ENCODE measurements at places on chromosomes 5 and 9. TPM values are rescaled to one million over a fixed set of nuclear protein-coding genes. Genes with fewer than 3 reads are reported as not detected.

- H3K4me1 ChIP-seq = no peaks in the 10 kb centered on the region
- no peaks in the 10 kb centered on the region for H3K27me3 ChIP-seq
- no peak overlapping the region for H3K4me3 ChIP-seq
- no peak for DNase-seq
- H3K27ac ChIP-seq = no peak overlapping the region
Observed at GRCh38 chr5:37120270-37120669, 128.9 kb downstream of the CPLANE1 start.

GRCh38 chr5:38442247-38442573, 114.2 kb downstream of the LIFR start:
- H3K27me3 ChIP-seq = peaks cover 4% of the 10 kb centered on the region
- H3K27ac ChIP-seq = no peak overlapping the region
- H3K4me3 ChIP-seq = no peak overlapping the region
- no peaks in the 10 kb centered on the region for H3K36me3 ChIP-seq

DNA sequence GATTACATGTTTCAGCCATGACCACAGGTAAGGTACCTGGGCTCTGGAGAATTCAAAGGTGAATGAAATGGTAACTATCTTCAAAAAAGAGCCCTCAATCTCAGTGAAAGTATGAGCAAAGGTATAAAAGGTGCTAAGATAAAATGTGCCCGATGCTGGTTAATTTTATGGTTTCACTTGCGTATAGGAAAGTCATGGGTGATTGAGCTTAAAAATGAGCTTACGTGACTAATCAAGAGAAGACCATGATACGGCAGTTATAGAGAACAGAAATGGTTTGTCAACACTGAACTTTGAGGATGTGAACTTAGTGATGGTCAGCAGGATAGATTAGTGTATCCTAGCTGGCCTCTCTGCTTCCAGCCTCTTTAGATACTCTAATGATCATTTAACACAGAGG, 320.1 kb downstream of the DEPDC1B start:
- H3K36me3 ChIP-seq = no peaks in the 10 kb centered on the region
- H3K4me3 ChIP-seq = no peak overlapping the region
- no peaks in the 10 kb centered on the region for H3K27me3 ChIP-seq
- no peaks in the 10 kb centered on the region for H3K4me1 ChIP-seq
- no peak for DNase-seq

DNA sequence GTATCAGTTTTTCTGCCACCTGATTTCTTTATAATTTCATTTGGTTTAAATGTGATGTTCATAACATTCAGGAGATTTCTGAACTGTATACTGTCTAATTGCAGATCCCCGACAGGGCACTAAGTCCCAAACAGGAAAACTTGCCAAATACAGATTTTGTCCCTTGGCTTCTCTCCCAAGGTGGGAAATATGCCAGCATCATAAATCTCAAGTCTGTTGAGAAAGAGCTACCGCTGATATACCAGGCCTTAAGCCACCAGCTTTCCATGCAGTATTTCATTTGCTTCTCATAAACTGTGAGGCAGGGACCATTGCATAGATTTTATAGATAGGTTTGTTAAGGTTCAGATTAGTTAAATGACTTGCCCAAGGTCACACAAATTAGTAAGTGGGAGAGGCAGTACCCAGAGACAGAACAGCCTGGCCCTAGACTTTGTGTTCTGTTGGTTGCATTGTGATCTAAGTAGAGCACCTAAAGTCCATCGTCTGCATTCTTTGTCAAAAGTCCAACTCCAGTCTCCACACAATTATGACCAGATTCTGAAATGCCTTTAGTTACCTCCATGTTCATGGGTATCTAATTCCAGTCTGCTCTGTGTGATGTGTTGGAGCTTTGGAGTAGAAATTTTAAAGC, 16.2 kb downstream of the GPR21 start:
- H3K27me3 ChIP-seq = no peaks in the 10 kb centered on the region
- H3K4me1 ChIP-seq = no peaks in the 10 kb centered on the region
- peaks cover 8% of the 10 kb centered on the region for H3K36me3 ChIP-seq
- no peak for DNase-seq

- no peaks in the 10 kb centered on the region for H3K36me3 ChIP-seq
- no peak overlapping the region for H3K4me3 ChIP-seq
- H3K27me3 ChIP-seq = no peaks in the 10 kb centered on the region
Observed at GRCh38 chr9:72912476-72913381, 40.1 kb downstream of the ALDH1A1 start.

DNA sequence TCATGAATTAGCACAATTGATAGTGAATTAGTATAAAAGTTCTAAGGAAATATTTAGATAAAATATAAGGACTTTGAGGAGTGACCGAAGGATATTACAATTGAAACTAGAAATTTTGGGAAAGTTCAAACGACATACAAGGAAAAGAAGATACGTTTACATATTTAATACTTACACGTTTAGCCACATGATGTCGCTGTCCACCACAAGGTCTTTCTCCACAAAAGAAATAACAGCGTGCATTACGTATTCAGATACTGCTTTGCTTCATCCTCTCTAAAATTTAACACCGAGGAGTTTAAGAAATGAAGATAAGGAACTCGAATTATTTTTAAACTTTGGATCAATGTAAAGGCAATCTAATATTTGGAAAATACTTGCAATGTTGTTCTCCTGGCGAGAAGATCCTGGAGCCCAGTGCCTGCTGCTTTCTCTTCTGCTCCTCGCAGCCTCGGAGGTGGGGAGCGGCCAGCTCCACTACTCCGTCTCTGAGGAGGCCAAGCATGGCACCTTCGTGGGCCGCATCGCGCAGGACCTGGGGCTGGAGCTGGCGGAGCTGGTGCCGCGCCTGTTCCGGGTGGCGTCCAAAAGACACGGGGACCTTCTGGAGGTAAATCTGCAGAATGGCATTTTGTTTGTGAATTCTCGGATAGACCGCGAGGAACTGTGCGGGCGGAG, at the start of gene PCDHA3:
PCDHA3 (plus strand) TSS at position 242 of the 678 bp plus-strand sequence.
- H3K4me1 ChIP-seq = no peaks in the 10 kb centered on the region
- H3K27ac ChIP-seq = no peak within 1 kb of the TSS
- no peak within 1 kb of the TSS for H3K4me3 ChIP-seq
- no peaks in the 10 kb centered on the region for H3K36me3 ChIP-seq

DNA sequence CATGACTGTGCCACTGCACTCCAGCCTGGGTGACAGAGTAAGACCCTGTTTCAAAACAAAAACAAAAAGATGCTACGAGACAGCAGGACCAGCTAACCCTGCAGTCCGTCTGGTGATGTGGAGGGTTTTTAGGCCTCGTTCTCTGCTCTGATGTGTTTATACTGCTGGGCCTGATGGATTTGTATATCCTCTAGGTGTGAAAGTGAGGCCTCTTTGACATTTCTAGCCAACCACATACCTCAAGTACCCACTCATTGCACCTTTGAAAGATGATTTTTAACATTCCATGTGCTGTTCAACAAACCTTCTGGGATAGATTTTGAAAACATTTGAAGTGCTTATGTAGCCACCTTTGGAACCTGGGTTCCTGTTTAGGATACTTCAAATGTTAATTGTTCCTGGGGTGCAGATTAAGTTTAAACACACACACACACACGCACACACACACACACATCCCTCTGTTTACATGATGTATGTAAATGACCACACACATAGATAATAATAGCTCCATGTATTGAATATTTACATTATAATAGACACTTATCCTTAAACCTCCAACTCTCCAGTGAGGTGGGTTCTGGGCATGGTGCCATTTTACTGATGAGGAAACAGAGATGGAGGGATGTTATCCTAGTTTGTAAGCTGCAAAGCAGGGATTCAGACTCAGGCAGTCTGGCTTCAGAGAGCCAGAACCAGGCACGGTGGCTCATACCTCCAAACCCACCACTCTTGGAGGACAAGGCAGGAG, 48.8 kb upstream of the GOLPH3 start:
- DNase-seq = no peak
- no peak overlapping the region for H3K4me3 ChIP-seq
- no peaks in the 10 kb centered on the region for H3K36me3 ChIP-seq
- peaks cover 33% of the 10 kb centered on the region for H3K4me1 ChIP-seq

GRCh38 chr5:151196556-151197290, 27.2 kb downstream of the CCDC69 start:
- no peak for DNase-seq
- no peaks in the 10 kb centered on the region for H3K36me3 ChIP-seq
- 0 out of 2 replicates have a peak, but pooled peaks cover 4% of the 10 kb centered on the region for H3K4me1 ChIP-seq

The CDKN2B-AS1 gene
- total RNA-seq = 12.5 TPM

The IL33 gene
- not detected for total RNA-seq
